Stimulated activated CD4-positive, alpha-beta T cell treated with anti-CD3 and anti-CD28 coated beads, Interleukin-2, amount 100 ng/mL, for 48 hours (primary cell): ENCODE measurements at places on chromosomes 1 and 21.

DNA sequence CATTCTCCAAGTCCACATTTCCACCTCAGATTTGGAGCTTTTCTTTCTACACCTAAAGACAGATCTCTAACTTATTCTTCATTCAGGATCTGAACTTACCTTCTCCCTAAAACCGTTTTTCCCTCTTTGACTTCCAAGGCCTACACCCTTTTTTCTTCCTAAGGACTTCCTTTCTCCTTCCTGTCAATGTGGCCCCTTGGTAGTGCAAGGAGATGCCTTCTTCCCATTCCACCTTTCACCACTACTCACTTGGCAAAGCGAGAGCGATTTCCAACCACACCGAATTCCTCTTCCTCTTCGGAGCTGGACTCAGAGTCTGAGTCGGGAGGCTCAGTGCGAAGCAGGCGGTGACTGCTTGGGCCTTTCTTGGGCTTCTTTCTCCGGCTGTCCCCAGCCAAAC is 1.3 kb downstream of the EFCAB14 start:
- DNase-seq: no peak

GRCh38 chr21:43956670-43957035 is 55.5 kb upstream of the TRAPPC10 start:
- no peak for DNase-seq

DNA sequence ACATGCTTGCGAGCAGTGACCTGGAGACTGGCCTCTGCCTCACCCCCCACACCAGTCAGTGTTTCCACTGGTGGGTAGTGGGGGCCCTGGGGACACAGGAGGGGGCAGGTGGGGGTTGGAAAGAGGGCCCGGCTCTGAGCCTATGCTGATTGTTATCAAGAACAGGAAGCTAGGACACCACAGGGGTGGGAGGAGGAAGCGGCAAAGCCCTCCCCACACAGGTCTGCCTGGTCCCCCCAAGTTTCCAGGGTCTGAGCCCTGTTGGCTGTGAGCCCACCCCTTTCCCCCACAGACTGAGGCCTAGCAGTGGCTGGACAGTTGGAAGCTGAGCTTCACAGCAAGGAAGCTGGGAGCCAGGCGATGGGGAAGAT is 1.6 kb upstream of the PTPN7 start:
- DNase-seq: no peak

- DNase-seq: no peak
Measured at GRCh38 chr1:115837740-115838421, 3.0 kb downstream of the NHLH2 start.

DNA sequence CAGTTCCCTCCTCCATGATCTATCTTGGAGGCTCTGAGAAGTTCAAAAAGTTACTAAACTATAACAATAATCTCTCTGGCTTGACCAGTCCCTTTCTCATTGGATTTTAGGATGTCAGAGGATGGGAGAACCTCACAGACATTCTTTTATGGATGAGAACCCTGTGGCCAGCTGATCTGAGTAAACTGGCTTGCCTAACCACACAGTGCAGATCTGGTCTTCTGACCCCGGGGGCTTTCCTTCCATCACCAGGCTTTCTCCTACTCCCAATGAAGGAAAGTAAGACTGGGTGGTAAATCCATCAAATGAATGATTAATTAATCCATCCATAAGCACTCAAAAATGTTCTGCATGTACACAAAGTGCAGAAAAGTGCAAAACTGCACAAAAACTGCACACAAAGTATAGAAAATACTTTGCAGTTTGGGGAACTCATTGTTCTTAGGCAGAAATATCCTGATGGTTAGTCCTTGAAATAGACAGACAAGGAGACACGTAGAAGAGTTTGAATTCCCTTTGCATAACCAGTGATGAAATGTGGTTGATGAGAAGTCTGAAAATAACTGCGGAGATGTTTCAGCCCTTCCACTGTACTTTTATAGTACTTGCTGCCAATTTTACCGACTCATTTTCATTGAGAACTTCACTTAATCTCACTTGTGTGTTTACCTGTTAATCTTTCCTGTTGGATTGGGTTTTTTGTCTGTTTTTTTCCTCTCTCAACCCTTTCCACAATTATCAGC is 2.5 kb upstream of the F3 start:
- DNase-seq: no peak

- DNase-seq: no peak
Measured at GRCh38 chr1:89286549-89287180, 14.0 kb upstream of the GBP5 start.

- DNase-seq: no peak
Measured at GRCh38 chr1:115454837-115455511, 116.9 kb upstream of the NGF start.

- DNase-seq: no peak
Measured at GRCh38 chr1:177960939-177961622, 8.8 kb downstream of the SEC16B start.

DNA sequence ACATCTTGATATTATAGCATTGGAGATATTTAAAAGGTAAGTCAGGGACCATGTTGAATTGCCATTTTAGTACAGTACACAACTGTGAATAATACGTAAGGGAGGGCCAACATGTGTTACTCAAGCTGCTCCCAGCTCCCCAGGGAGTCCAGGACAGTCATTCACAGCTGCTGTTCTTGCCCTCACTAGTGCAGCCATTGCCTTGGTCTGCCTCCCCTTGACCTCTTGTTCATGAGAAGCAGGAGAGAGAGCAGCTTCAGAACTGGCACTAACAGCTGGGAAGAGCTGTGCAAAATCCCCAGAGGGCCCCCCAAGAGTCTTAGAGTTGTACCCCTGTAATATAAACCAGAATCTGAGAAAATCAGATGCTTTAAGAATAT is 16.4 kb downstream of the TCEANC2 start:
- no peak for DNase-seq

- no peak for DNase-seq
Measured at GRCh38 chr1:220879509-220880361, 492 bp downstream of the HLX start.

DNA sequence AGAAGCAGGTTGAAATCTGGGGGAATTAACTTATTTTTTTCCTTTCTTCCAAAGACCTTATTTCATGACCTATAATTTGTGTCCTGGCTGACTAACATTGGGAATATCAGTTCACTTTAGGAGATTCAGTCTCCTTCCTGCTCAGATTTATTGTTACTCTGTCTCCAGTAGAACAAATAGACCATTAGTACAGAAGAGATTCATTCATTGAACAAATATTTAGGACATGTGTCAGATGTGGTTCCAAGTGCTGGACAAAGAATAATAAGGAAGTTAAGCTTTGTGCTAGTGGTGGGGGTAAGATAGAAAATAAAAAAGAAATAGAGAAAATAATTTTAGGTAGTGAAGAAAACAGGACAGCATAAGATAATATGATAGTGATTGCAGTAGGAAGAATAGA is 20.3 kb downstream of the ZMYM4 start:
- DNase-seq: no peak

DNA sequence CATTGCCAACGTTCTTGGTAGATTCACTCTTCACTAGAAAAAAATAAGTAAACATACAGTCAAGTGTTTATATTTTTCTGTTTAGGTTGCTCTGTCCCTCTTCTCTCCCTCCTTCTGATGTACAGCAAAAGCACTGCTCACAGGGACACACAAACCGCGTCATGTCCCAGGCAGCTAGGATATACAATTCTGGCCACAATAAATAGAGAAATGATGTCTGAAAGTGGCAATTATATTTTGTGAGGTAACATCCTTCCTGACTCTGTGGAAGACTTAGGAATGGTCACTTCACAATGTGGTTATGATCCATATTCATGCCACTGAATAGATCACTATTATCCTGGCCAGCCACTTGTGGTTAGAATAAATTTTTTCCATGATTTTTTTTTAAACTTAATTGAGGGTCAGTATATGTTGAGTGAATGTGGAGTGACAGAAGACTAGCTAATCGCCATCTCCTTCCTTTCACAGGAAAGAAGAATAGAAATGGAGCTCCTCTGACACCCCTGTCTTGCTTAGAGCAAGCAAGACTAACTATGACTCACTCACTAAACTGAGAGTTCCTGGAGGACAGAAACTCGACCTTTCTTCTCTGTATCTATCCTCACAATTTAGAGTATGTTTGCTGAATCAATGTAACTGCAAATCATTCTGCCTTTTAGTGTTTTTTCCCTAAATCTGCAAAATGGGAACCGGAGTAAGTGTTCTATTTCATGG is 54.0 kb downstream of the ZNHIT6 start:
- no peak for DNase-seq

DNA sequence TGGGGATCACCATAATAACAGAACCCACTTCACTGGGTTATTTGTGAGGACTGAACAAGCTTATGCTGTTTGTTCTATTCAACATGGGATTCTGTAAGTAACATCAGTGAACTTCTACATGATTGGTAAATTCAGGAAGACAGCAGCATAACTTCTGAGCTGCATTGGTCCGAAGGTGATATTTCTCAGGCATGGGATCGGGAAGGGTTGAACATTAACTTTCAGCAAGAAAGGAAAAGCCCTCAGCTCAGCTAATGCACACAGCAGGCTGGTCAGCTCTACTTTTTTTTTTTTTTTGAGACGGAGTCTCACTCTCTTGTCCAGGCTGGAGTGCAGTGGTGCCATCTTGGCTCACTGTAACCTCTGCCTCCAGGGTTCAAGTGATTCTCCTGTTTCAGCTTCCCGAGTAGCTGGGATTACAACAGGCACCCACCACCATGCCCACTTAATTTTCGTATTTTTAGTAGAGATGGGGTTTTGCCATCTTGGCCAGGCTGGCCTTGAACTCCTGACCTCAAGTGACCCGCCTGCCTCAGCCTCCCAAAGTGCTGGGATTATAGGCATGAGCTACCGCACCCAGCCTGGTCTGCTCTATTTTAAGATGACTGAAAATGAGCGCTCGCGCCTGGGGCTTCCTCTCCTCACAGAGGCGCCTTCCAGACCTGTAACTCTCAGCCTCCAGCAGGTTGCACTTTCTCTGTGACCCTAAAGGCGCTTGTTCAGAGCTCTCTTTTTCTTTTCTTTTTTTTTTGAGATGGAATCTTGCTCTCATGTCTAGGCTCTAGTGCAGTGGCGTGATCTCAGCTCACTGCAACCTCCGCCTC is 42.2 kb downstream of the ECE1 start:
- DNase-seq: no peak

DNA sequence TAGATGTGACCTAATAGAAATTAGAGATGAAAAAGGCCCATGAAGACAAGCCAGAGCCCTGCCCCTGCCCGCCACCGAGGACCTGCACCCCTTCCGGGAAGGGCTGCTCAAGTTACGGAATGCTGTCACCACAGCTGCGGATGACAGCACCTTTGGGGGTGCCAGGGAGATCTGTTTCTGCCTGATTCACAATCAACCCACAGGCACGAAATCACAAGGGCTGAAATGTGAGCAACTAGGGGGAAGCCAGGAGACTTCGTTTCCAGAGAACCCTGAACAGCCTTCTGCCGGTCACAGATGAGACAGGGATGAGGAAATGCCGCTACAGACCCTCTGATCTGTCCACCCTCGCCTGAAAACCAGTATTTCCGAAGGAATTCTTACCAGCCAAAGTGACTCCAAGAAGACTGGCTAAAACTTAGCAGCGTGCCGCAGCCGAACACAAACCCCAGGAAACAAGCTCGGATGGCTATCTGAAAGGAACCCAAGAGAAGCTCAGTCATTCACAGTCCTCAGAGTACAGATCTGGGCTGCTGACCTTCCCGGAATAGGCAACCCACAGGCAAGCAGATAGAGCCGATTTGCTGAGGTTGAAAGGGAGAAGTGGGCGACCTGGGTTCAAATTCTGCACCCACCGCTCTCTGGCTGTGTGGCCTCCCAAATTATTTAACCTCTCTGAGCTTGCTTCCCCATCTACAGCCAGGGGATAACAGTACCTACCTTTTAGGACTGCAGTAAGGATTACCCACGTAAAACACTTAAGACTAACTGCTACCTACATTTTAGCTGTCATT is 1.1 kb downstream of the ICMT start:
- no peak for DNase-seq

GRCh38 chr1:202221911-202222909 is 28.6 kb downstream of the LGR6 start:
- no peak for DNase-seq

- no peak for DNase-seq
Measured at GRCh38 chr1:2501041-2501819, 25.1 kb downstream of the PLCH2 start.

DNA sequence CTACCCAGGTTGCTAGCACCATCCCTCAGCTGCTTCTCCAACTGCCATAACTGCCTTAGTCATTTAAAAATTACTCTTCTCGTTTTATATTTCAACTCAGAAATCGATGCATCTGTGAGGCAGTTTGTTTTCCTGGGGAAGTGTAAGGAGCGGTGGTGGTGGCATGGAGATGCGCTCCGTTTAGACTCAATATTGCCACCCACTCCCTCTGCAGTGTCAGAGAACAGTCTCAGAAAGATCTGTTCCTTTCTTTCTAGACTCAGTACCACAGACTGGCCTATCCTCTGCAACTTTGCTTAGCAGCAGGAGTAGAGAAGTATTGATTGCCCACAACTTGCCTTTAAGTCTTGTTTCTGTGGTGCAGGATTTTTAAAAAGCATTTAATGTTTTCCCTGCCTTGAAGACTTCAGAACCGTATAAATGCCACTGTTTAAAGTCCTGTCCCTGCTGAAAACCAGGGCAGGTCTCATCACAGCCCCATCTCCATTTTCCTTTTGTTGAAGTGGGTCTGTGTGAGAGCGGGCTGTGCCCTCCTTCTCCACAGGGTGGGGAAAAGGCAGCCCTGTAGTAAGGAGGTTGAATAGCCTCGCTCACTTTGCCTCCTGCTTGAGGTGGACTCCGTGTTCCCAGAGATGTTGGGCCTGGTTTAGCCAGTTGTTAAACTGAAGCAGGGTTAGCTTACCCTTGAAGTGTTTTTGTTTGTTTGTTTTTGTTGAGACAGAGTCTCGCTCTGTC is 105.2 kb downstream of the NFIA start:
- DNase-seq: no peak

- no peak for DNase-seq
Measured at GRCh38 chr1:230270559-230271281, 155.4 kb downstream of the PGBD5 start.

- DNase-seq: no peak
Measured at GRCh38 chr1:237012361-237012760, 8.1 kb upstream of the MT1HL1 start.

DNA sequence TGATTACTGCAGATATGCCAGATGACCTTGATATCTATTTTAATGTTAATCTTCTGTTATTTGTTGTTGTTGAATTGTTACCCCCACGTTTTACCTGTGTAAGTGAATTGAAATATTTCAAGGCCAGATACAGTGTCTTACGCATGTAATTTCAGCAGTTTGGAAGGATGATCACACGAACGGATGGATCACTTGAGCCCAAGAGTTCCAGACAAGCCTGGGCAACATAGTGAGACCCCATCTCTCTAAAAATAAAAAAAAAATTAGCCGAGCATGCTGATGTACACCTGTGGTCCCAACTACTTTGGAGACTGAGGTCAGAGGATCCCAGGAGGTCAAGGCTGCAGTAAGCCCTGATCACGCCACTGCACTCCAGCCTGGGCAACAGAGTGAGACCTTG is 32.2 kb downstream of the SDCCAG8 start:
- no peak for DNase-seq

- no peak for DNase-seq
Measured at GRCh38 chr1:147608596-147608995, 61.7 kb downstream of the ACP6 start.

DNA sequence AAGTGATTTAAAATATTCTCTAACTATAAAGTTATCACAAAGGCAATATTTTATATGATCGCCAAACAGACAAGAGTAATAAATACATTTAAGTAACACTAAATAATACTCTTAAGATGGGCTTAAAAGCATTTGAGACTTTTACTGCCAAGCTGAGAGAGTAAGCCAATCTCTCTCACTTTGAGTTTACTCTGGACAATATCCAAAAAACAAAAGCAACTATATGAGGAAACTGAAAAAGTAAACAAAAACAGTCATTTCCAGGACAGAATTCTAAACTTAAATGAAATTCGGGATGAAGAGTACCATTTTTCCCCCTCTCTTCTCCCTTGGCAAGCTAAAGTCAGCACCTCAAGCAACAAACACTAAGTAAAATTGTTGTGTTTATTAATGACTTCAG is 173.2 kb downstream of the COP1 start:
- no peak for DNase-seq
